Mesenteric fat pad (tissue), 1 donor: ENCODE measurements at places on chromosomes 4 and X. TPM values are rescaled to one million over a fixed set of nuclear protein-coding genes. Genes with fewer than 3 reads are reported as not detected.

GRCh38 chr4:14165222-14165920 lies 537.8 kb upstream of the BOD1L1 start:
- no peak for DNase-seq

DNA sequence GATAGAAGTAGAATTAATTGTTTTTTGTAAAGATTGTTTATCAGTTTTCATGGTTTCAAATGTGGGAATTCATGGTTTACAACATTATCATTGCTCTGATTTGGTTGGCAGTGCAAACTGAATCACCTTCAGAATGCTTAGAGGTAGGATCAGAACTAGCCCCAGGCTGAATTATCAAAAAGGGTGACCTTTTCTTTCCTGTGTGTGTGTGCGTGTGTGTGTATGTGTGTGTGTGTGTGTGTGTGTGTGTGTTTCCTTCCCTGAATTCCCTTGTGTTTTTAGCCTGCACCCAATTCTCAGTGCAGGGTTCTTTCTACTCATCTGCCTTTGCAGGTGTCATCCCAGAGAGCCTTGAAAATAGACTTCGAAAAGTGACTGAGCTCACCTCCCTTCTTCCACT lies 125.0 kb downstream of the BMPR1B start:
- no peak for DNase-seq

- no peak for DNase-seq
These were observed 27.0 kb downstream of the EIF2S3 start for GRCh38 chrX:24081661-24082154.

DNA sequence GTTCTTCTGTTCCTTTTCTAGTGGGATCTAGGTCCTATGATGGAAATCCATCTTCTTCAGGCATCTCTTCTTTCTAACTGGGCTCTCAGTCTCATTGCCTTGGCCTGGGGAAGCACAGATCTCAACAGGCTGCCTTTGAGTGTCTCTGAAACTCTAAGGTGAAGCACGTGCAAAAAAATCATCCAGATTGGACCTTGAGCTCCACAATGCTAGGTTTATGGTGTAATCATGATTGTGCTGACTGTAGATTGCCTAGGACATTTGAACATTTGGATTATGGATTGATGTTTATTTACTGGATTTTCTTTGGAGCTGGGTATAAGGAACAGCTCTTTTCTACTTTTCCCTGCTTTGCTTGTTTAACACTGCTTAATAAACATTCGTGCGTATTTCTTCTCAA lies 191.5 kb upstream of the NR3C2 start:
- no peak for DNase-seq

DNA sequence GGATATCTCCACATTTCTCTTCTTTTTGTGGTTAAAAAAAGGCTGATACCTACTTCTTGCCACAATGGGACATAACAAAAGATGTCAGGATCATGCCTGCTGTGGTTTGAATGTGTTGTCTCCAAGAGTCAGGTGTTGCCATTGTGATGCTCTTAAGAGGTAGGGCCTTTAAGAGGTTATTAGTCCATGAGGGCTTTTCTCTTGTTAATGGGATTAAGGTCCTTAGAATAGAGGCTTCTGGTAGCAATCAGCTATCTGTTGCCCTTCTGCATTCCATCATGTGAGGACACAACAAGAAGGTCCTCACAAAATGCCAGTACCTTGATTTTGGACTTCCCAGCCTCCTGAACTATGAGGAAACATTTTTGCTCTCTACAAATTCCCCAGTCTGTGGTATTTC lies 191.4 kb downstream of the GBA3 start:
- no peak for DNase-seq

DNA sequence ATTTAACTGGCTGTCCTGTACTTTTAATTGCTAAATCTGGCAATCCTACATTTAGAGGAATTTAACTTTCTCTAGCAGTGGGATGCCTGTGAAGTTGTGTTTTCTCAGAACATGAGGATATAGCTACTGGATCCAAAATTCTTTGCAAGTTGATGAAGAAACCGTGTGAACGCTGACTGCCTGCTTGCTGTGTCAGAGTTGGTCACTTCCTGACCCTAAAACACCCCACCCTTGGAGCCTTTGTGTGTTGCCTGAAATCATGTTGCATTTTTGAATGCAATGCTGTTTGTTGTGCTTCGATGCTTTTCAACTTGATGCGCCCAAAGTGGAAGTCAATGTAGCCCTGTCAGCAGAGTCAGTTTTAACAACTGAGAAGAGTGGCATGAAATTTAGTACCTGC lies 211.2 kb downstream of the ANK2 start:
- no peak for DNase-seq

- DNase-seq, result no peak
These were observed 49.8 kb upstream of the CYSLTR1 start for GRCh38 chrX:78377186-78377585.

- DNase-seq, result no peak
These were observed 193.0 kb downstream of the MGST2 start for GRCh38 chr4:139858436-139859205.

DNA sequence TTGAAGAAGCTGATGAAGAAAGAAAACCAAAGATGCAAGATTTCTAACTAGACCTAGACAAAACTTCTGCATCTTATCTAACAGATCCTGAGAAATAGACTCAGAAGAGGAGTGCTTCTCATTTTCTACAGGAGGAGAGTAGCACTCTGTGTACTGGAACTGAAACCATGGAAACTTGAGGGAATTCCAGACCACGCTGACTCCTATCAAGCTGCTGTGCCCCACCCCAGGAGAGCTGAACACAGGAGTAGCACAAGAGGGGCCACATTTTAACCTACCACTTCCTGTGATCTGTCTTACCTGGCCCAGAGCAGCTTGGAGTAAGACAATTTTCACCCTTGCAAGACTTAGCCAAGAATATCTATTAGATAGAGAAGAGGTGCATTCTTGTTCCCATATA lies 248.9 kb downstream of the SCFD2 start:
- no peak for DNase-seq

- DNase-seq, result no peak
These were observed 317.8 kb upstream of the GALNT7 start for GRCh38 chr4:172850838-172851237.

GRCh38 chrX:8971116-8971515 lies 62.8 kb downstream of the FAM9B start:
- DNase-seq, result no peak

GRCh38 chrX:11754958-11755645 lies 2.9 kb upstream of the MSL3 start:
- no peak for DNase-seq

DNA sequence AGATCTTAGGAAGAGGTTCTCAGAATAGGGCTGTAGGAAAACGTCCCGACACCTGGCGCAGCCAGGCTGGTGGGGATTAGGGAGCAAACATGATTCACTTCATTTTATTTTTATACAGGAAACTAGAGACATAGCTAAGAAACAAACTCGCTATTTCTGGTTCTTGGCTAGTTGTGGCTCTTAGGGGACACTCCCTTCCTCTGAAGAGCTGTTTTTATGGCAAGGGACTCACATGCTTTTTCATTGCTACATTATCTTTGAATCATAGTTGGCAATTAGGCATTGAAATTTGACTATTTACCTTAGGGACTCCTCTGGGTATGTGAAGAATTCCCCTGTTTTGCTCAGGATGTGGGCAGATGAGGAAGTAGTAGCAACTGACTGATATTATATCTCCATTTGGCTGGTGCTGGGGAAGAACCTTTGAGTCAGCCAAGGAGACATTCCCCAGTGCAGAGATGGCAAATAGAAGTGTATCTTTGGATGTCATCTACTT lies 174.5 kb downstream of the SMIM20 start:
- no peak for DNase-seq

DNA sequence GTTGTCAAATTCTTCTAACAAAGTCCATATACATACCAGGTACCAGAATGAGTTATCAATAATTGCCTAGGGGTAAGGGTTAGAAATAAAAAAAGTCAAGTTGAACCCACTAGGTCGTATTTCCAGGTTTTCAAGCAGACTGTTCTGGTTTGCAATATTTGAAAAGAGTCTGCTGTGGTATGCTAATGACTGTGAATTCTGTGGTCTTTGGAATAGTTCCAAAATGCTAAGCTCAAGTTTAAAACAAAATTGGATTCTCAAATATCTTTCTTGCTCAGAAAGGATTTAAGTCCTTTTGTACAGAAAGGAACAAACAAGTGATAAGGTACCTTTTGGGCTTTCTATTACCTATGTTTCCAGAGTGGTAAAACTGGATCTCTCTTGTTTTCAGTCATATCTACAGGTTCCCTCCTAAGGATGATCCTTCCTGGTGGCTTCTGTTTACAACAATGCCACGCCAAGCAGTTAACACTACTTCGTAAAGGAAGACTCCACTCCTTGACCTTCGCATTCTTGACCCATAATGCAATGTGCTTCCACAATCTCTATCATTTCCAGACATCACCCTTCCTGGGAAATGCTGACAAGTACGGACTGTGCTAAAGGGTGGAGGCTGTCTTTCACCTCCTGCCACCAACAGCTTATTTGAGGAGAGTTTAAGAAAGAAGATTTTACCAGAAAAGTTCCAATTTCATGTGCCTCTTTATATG lies 531.7 kb upstream of the FTHL17 start:
- no peak for DNase-seq

DNA sequence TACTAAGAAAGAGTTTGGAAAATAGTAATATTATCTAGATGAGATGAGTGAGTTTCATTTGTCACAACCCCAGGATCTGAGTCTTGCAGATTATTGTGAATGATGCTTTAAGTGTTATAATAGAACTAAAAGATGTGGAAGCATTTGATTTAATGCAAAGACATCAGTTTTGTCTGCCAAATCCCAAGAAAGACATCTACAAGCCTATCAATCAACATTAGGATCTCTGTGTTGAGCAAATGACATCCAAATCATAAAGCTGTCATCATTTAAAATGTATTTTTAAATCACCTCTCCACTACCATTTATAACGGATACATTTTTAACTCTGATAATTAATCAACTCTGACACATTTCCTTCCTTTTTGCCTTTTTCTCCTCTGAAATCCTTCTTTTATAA lies 310.8 kb upstream of the SLIT2 start:
- DNase-seq, result no peak

DNA sequence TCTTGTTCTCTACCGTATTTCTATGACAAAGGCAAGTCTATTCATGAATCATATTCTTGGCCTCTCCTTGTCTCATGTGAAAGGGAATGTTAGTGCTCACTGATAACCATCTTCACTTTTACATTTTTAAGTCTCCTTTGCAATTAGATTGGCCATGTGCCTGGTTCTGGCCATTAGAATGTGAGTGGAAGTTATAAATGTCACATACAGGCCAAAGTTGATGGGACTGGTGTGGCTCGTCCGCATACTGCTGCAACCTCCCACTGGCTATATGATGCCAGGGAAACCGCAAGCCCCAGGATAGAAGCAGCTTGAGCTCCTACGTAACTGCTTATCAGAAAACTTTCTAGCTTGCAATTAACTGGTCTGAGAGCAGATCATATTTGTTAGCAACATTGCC lies 86.1 kb downstream of the MAGEC1 start:
- DNase-seq, result no peak

DNA sequence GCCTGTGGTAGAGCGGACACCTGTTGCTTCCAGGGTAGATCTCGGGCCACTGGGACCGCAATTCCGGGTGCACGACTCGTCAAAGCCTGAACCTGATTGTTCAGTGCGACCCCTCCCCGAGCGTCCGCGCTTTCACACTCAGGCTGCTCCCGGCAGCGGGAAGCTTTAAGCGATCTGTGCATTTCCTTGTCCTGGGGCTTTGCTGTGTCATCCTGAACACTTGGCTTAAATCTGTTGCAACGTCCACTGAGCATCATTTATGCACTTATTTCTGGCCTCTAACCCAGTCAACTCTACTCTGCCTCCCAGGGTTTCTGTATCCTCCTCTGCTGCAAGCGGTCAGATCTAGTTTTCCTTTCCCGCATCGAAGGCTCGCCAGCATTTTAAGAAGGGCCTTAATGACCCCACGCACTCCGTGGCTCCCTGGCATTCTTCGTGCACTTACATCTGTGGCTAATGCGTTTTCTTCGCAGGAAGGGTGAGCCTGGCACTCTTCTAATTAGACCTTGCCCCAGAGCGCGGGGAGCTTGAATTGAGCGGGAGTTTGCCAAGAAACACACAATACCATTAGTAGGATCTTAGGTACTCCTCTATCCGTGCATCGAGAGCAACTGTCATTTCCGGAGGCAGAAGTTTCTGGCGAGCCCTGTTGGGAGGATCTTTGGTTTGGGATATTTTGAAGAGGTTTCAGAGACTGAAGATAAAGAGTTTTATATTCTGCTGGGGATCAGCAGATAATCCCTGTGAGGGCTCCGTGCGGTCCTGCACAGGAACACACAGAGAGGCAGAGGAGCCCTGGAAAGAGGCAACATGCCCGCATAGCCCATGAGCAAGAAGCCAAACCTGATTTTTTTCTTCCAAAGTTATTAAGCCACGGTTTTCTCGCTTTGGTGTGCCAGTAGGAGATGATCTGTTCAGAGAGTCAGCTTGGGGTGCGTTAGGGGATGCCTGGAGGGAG lies 654 bp upstream of the DDIT4L start:
- DNase-seq, result no peak

DNA sequence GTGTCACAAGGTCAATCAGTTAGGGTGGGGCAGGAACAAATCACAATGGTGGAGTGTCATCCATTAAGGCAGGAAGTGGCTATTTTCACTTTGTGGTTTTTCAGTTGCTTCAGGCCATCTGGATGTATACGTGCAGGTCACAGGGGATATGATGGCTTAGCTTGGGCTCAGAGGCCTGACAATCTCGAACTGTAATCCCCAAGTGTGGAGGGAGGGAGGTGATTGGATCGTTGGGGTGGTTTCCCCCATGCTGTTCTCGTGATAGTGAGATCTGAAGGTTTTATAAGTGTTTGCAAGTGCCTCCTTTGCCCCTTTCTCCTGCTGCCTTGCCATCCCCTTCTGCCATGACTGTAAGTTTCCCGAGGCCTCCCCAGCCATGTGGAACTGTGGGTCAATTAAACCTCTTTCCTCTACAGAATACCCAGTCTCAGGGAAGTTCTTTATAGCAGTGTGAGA lies 36.7 kb upstream of the STS start:
- no peak for DNase-seq

GRCh38 chrX:155819966-155820491 lies 61.1 kb upstream of the VAMP7 start:
- no peak for DNase-seq

SYTL5 gene
- total RNA-seq, result 0.06 TPM

CD38 gene
- 30.4 TPM for total RNA-seq

F8A3 gene
- total RNA-seq, result 19.4 TPM

SOWAHB gene
- total RNA-seq, result not detected

GRIA2 gene
- not detected for total RNA-seq

FANCB gene
- 1.1 TPM for total RNA-seq

PJA1 gene
- 57.6 TPM for total RNA-seq

GNRHR gene
- total RNA-seq, result not detected

GABRQ gene
- not detected for total RNA-seq

ADGRG4 gene
- 0.67 TPM for total RNA-seq

RBM46 gene
- total RNA-seq, result not detected

TMEM31 gene
- not detected for total RNA-seq
